ENCODE measurements at places on chromosomes 1 and 21. TPM values are rescaled to one million over a fixed set of nuclear protein-coding genes. Genes with fewer than 3 reads are reported as not detected.

Gene DNALI1
- 0.81 TPM for total RNA-seq

Gene FCN3
- not detected for total RNA-seq

Gene GPR3
- 0.91 TPM for total RNA-seq

Gene SPRR2F
- total RNA-seq, result not detected

Gene CRABP2
- total RNA-seq, result 2.5 TPM

Gene TNN
- not detected for total RNA-seq

Gene KLHDC7A
- not detected for total RNA-seq

DNA sequence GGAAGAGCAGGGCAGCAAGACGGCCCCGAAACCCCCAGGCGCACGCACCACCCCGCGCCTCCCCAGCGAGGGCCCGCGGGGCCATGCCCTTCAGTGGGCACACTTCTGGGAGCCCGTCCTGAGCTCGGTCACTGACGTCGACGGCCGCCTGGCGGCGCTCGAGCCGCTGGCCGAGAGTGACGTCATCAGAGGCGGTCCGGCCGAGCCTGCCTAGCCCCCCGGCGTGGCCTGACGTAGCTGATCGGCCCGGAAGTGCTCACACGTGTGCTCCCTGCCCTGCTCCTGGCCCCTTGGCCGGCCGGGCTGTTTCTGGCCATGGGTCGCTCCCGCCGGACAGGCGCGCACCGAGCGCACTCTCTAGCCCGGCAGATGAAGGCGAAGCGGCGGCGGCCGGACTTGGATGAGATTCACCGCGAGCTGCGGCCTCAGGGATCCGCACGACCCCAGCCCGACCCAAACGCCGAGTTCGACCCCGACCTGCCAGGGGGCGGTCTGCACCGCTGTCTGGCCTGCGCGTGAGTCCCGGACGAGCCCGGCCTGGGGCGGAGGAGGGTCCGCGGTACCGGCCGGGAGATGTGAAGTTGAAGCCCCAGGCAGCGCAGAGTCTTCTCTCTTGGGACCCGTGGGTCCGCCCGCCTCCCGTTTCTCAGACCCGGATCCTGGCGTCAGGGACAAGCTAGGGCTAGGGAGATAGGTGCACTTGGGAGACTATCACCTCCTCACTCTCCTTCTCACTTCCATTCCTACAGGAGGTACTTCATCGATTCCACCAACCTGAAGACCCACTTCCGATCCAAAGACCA is at the start of gene ZNF593:
Gene ZNF593, plus strand, starts transcription at position 240 of the 803 bp plus-strand sequence. Its CDS starts 76 bp downstream, at position 316.
- peak; percentile 95 for DNase-seq

- no peak for DNase-seq
Measured at GRCh38 chr1:223212441-223212840, 69.4 kb upstream of the TLR5 start.

- DNase-seq, result no peak
Measured at GRCh38 chr1:50218344-50219120, 109.8 kb downstream of the ELAVL4 start.

DNA sequence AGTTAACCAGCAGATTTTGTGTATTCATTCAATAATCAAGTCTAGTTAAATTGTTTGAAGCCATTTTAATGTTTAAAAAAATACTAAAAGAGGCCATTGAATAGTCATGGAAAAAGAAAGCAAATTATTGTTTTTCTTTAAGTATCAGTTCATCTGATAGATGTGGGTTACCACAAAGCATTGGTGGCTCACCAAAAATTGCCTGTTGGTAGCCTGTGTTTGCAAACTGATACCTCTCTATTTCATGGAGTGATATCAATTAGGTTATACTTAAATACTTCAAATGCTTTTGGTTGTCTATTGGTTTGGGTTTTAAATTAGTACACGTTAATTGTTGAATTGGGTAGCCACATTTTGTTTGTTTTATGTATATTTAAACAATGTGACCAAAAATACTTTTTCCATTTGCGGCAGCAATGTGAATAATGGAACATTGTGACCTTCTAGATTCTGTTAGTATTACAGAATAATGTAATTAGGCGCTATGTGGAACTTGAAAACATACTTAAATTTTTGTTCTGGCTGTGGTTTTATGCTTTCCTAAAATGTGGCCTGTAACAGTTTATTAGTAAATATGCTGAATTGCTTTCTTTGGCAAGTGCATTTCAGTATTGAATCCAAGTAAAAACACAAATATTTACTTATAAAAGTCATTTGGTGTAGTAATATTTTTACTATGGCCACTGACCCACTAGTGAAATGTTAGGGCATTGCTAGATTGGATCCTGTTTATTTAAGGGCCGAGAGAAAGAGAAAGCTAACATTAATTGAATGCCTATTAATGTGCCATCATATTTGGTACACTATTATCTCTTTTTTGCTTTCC is 37.1 kb upstream of the NBL1 start:
- peak; percentile 66 for DNase-seq

GRCh38 chr21:43757601-43758000 is 18.5 kb downstream of the CSTB start:
- DNase-seq, result no peak
